ENCODE measurements at places on chromosomes 1 and 21. TPM values are rescaled to one million over a fixed set of nuclear protein-coding genes. Genes with fewer than 3 reads are reported as not detected.

The TMPRSS2 gene
- total RNA-seq = 0.43 TPM

The POGZ gene
- 69.3 TPM for total RNA-seq

The MCOLN2 gene
- 20.0 TPM for total RNA-seq

The UBXN10 gene
- total RNA-seq = 2.4 TPM

The NBPF6 gene
- total RNA-seq = not detected

The COL9A2 gene
- 5.0 TPM for total RNA-seq

DNA sequence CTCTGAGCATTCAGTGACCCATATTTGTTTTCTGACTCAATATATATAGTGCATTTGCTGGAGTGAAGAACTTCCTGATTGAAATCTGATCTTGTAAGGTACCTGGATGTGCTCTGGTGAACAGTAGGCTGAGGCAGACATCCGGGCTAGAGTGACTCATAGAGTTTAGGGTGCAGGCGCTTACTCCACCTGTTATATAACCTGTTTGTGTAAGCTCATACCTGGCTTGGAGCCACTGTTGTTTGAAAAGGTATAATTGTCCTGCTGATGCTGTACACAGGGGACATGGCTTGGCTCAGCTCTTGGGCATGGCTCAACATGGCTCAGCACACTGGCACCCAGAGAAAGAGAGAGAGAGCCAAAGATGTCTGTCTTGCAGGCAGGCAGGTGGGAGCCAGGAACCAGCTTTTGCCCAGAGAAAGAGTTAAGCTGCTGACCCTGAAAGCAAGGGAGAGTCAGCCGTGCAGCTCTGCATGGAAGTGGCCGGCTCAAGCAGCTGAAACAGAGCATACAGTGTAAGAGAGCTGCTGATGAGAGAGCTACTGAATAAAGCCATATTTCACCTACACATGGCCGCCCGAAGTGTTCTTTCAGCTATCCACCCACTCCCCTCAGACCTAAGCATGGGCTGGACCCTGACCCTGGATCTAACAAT lies 43.2 kb downstream of the GJA5 start:
- no peak for DNase-seq
- H3K4me3 ChIP-seq = no peak overlapping the region

GRCh38 chr1:6703016-6703415 lies 1.4 kb upstream of the DNAJC11 start:
- H3K27me3 ChIP-seq = no peaks in the 10 kb centered on the region
- H3K36me3 ChIP-seq = no peaks in the 10 kb centered on the region
- H3K4me1 ChIP-seq = peaks cover 19% of the 10 kb centered on the region
- DNase-seq = no peak
- H3K4me3 ChIP-seq = no peak overlapping the region
- H3K27ac ChIP-seq = no peak overlapping the region

DNA sequence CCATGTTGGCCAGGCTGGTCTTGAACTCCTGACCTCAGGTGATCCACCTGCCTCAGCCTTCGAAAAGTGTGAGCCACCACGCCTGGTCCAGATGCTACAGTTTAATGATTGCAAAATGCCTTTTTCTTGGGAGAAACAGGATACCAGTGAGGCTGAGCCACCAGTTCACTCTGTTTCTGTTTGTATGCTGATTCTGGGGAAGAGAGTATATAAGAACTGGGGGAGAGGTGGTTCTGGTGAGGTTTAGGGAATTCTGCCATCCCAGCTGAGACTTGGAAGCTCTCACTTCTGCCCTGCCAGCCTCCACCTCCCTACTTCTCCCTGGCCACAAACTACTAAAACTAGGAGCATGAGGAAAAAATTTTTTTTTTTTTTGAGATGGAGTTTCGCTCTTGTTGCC lies 8.1 kb upstream of the PMF1 start:
- no peaks in the 10 kb centered on the region for H3K4me1 ChIP-seq
- H3K27ac ChIP-seq = no peak overlapping the region
- no peak for DNase-seq
- H3K36me3 ChIP-seq = no peaks in the 10 kb centered on the region

- DNase-seq = no peak
- H3K36me3 ChIP-seq = no peaks in the 10 kb centered on the region
- no peaks in the 10 kb centered on the region for H3K4me1 ChIP-seq
Observed at GRCh38 chr1:93275634-93276295, 69.9 kb upstream of the DR1 start.

- peaks cover 26% of the 10 kb centered on the region for H3K27me3 ChIP-seq
- H3K4me1 ChIP-seq = peaks cover 11% of the 10 kb centered on the region
- no peak for DNase-seq
- H3K4me3 ChIP-seq = no peak overlapping the region
- H3K27ac ChIP-seq = no peak overlapping the region
- H3K36me3 ChIP-seq = no peaks in the 10 kb centered on the region
Observed at GRCh38 chr1:158112994-158113758, 67.5 kb upstream of the CD1D start.

DNA sequence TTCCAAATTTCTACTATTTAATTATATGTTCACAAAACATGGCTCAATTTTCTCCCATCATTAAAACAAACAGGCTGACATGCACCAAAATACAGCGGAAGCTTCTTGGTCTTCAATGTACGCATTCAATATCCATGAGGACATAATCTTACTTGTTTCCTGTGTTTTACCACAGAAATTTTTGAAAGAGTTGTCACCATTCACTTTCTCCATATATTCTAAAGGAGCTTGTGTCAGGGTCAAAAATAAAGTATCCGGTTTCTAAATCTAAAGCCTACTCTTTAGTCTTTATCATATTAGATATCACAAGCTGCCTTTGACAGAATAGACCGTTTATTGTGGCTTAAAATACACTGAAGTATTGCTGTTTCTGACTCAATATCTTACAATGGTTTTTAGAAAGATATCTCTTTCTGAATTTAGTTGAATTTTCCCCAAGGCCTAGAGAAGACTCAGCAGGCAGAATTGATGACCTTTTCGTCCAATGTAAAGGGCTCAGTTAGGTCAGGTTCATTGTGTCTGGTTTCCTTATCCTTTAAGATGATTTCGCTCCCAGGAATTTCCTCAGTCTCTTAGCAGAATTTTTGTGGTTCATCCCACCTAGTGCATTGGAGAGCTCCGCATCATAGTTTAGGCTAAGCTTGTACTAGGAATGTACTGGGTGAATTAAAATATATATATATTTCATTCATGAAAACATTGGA lies 717.2 kb downstream of the NCAM2 start:
- H3K4me3 ChIP-seq = no peak overlapping the region
- no peak for DNase-seq
- H3K27me3 ChIP-seq = no peaks in the 10 kb centered on the region
- no peak overlapping the region for H3K27ac ChIP-seq

- H3K27me3 ChIP-seq = no peaks in the 10 kb centered on the region
- no peak overlapping the region for H3K4me3 ChIP-seq
- H3K4me1 ChIP-seq = no peaks in the 10 kb centered on the region
- DNase-seq = no peak
- H3K27ac ChIP-seq = no peak overlapping the region
Observed at GRCh38 chr1:12634696-12635202, 9.1 kb upstream of the AADACL4 start.

DNA sequence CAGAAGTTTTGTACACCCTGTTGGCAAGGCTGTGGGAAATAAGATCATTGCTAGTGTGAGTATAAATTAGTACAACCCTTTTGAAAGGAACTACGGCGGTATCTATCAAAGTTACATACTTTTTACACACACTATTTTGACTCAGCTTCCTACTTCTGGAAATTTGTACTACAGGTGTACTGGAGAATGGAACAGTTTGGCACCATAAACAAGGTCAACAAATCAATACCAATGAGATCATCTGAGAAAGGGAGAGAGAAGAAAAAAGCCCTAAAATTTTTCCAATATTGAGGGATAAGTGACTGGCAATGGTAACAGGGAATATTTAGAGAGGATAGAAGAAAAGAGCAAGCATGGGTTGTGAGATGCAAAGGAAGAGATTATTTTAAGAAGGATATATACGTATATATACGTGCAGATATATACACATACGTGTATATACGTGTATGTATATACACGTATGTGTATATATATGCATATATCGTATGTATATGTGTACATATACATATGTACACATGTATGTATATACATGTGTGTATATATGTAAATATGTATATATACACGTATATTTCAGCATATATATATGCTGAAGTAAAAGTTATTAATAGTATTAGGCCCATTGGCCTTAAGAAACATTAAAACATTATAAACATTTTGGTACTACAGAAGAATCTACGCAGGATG lies 27.6 kb downstream of the KLHL20 start:
- H3K4me3 ChIP-seq = no peak overlapping the region
- no peak for DNase-seq
- no peaks in the 10 kb centered on the region for H3K4me1 ChIP-seq

DNA sequence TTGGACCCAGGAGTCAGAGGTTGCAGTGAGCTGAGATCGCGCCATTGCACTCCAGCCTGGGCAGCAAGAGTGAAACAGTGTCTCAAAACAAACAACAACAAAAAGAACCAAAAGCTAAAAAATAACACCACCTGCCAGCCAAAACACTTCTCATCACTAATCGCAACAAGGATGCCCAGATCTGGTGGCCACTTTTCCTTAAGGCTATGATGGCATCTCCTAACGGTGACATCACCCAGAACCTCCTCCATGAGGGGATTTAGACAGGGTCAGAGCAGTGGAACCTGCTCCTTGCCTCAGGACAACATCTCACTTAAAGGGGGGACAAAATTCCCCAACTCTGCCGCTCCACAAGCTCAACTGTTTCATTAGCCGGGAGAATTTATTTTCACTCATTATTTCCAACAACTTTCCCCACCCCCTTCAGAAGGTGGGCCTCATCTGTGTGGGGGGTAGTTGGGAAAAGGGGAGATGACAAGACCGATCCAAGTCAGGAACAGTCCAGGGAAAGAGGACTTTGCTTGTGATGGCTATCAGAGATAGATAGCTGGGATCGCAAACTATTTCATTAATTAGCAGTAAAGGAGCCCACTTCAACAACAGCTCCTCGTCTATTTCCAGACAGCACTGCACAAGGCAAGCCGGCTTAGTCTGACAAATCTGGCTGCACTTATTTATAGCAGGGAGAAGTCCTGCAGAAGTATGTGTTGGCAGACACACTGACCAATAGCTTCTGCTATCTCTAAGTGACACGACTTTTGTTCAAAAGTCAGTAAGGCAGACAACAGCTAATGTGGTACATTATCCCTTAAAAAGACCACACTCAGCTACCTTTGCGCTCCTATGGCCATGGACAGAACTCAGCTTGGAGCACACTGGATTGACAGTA lies 2.6 kb downstream of the PABPC4 start:
- H3K36me3 ChIP-seq = peaks cover 4% of the 10 kb centered on the region
- DNase-seq = peak; percentile 61
- no peak overlapping the region for H3K4me3 ChIP-seq
- H3K4me1 ChIP-seq = peaks cover 34% of the 10 kb centered on the region
- H3K27me3 ChIP-seq = no peaks in the 10 kb centered on the region

DNA sequence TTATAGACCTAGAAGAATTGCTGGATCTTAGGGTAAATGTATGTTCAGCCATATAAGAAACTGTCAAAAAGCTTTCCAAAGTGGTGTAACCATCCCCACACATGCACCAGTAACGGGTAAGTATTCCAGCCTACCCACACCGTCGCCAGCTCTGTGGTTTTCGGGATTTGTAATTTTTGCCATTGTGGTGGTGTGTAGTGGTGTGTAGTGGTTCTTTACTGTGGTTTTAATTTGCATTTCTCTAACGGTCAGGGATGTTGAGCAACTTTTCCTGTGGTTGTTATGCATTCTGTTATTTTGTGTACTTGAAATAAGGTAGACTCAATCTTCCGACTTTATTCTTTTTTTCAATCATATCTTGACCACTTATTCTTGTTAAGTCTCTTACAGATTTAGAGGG lies 342.4 kb upstream of the AJAP1 start:
- no peak overlapping the region for H3K4me3 ChIP-seq
- DNase-seq = no peak
- H3K27ac ChIP-seq = no peak overlapping the region
- no peaks in the 10 kb centered on the region for H3K27me3 ChIP-seq
- no peaks in the 10 kb centered on the region for H3K36me3 ChIP-seq

GRCh38 chr1:93471284-93471683 lies 23.4 kb downstream of the FNBP1L start:
- H3K27me3 ChIP-seq = no peaks in the 10 kb centered on the region
- H3K27ac ChIP-seq = no peak overlapping the region
- no peak for DNase-seq
- H3K4me3 ChIP-seq = no peak overlapping the region
- H3K4me1 ChIP-seq = peaks cover 19% of the 10 kb centered on the region

DNA sequence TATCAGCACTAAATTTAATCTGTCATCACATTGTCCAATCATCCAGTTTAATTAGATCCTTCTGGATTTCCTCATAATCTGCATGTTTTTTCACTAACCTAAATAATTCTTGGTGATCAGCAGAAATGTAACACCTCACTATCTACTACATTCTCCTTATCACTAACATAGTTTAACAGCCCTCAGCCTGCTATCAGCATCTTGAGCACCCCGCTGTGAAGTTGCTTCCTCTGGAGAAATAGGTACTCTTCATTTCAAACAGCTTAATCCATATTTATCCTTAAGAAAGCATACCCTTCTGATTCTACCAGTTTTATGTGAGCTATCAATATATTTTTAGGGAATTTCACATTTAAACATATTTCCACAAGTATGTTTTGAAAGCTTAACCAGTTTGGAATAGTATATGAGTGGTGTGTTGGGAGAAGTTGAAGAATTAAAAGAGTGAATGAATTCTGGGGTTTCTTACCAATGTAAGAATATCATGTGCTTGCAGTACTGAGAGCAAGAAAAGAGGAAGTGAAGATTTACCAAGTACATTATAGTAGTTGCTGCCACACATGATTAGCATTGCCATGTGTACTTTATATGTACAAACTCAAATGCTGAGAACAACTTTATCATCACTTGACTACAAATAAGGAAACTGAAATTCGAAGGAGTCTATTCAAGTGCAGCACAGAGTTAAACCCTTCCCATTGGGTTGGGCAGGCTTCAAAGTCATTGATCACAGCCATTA lies 771.1 kb upstream of the ADGRL4 start:
- H3K27ac ChIP-seq = no peak overlapping the region
- no peak overlapping the region for H3K4me3 ChIP-seq
- no peaks in the 10 kb centered on the region for H3K36me3 ChIP-seq

DNA sequence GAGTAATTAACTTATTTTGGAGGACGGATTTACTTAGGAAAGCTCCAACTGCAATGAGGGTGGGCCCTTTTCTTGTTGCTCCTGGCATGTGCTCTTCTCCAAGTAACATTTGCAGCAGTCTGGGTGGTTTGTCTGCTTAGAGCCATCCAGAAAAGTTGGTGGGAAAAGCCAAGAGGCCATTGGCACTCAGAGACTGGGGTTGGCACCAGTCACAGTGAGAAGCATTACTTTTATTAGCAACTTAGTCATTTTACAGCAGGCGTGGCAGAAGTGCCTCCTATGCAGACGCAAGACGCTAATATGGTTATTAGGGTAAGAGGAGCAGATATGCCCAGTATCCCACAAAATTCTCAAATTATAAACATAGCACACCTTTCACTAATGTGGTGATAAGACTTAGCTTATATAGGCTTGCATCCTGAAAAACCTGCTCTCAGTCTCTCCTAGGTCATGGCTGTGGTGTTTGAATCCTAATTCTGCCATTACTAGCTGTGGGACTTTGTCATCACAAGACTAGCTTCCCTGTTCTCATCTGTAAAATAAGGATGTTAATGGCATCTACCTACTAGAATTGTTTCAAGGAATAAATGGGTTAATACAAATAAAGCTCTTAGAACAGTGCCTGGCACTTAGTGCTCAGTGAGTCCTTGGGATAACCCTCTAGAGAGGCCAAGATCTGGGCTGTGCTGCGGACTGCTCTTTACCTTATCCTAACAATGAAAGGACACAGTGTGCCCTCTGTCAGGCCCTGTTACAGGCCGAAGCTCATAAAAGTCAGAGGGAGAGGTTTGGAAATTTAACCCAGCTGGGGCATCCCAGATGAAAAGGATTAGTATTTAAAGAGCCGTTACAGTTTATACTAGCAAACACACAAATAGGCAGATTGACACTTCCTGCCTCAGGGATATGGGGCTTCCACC lies 154.6 kb downstream of the ROR1 start:
- peaks cover 5% of the 10 kb centered on the region for H3K4me1 ChIP-seq
- H3K27ac ChIP-seq = no peak overlapping the region
- no peak for DNase-seq
- no peak overlapping the region for H3K4me3 ChIP-seq
- H3K27me3 ChIP-seq = no peaks in the 10 kb centered on the region
